ENCODE measurements at places on chromosomes 6 and 20. TPM values are rescaled to one million over a fixed set of nuclear protein-coding genes. Genes with fewer than 3 reads are reported as not detected.
A peak's percentile ranks its signal among the peaks of the same experiment; 100 is the strongest.

TINAG gene
- not detected for total RNA-seq

C2 gene
- total RNA-seq, result 5.1 TPM

MRAP2 gene
- not detected for total RNA-seq

FOXO3 gene
- 7.1 TPM for total RNA-seq

MLN gene
- not detected for total RNA-seq

ARMC2 gene
- total RNA-seq, result 2.9 TPM

PNLDC1 gene
- total RNA-seq, result 0.62 TPM

MTFR2 gene
- 34.3 TPM for total RNA-seq

PCSK2 gene
- not detected for total RNA-seq

DNA sequence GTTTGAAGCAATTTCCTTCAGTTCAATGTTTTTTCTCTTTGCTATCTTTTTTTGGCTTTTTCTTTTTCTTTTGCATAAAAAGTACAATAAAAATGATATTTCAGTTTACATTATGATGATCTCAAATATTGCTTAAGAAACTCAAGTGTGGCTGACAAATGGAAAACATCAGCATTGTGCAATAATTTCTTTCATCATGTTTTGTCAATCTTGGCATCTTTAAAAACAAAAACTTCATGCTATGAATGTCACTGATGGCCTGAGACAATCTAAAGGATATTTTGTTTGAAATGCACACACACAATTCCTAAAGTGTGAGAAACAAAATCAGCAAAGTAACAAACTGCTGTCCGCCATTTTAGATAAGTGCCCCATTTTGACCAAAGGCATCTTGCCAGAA lies 13.9 kb upstream of the MTCL3 start:
- no peak for DNase-seq

GRCh38 chr6:157089258-157089657 lies 234.1 kb downstream of the TMEM242 start:
- no peak for DNase-seq

- no peak for DNase-seq
These were observed 67.7 kb downstream of the ANKRD6 start for GRCh38 chr6:89500611-89501010.

- DNase-seq, result no peak
These were observed 622 bp upstream of the KIZ start for GRCh38 chr20:21125072-21125848.

DNA sequence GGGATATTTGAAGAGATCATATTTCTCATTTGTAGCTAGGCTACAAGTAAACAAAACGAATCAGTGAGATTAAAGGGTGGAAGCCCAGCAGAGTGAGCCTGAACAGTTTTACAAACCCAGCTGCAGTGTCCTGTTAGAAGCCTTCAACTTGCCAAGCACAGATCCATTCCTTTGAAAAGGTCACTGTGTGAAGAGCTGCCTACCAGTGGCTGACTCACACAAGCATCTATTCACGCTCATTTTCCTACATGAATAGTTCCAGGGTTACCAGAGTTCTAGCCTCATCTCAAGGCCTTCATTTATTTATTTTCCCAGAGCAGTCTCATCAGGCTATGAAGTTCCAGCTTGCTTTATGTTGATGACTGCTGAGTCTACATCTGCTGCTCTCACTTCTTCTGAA lies 25.7 kb upstream of the MLIP start:
- no peak for DNase-seq

- no peak for DNase-seq
These were observed 103.5 kb upstream of the GPR6 start for GRCh38 chr6:109874621-109875020.

DNA sequence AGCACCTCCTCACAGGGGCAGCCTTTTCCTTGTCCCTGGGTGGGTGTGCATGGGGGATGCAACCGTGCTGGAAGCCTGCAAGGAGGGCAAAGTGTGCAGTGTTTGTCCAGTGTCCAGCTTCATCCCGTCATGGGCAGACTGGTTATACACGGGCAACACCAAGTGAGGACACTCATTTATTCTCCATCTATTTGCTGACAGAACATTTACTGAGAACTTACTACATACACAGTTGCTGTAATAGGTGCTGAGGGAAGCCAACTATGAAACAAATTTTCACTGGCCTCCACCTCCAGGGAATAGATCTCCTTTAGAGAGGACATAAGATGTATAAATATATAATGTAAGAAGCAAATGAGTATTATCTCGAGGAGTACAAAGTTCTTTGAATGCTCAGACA lies 136.7 kb downstream of the LRFN2 start:
- no peak for DNase-seq

DNA sequence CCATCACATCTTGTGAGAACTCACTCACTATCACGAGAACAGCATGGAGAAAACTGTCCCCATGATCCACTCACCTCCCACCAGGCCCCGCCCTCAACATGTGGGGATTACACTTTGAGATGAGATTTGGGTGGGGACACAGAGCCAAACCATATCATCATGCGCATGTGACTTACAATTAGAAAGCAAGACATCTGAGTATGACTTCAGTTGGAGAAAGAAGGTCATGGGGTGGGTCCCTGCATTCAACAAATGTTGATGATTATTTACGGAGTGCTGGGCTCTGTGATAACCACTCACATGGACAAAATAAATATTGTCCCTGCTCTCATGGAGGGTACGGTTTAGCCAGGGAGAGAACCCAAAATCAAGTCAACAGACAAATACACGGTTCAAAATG lies 37.9 kb downstream of the VSTM2L start:
- no peak for DNase-seq

- no peak for DNase-seq
These were observed 139.4 kb upstream of the ID4 start for GRCh38 chr6:19697744-19698290.

- no peak for DNase-seq
These were observed 16.9 kb downstream of the SPDEF start for GRCh38 chr6:34539181-34539580.

GRCh38 chr6:53124131-53124800 lies 24.4 kb downstream of the GCM1 start:
- no peak for DNase-seq

GRCh38 chr6:43274916-43275597 lies 23.0 kb upstream of the SLC22A7 start:
- peak; percentile 48 for DNase-seq

DNA sequence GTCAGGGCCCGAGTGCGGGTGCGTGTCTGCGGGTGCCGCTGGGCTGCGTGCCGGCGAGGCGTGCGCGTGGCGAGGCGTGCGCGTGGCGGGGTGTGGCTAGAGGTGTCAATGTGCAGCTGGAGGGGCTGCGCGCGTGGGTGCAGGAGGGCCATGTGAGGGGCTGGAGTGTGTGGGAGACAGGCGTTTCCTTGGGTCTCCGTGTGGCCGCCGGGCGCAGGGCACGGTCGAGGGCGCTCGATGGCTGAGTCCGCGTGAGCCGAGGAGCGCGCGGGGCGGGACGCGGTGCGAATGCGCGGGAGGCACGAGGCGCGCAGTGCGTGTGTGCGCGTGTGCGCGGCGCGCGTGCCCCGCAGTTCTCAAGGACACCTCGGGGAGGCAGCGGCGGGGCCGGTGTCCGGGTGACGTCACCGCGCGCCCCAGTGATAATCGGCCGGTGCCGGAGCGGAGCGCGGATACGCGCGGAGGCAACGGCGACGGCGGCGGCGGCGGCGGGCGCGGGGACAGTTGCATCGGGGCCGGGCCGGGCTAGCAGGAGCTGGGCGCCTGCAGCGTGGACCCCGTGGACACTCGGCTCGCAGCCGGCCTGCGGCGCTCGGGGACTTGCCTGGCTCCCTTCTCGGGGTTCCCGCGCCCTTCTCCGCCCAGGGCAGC lies 38.7 kb downstream of the YTHDF1 start:
- DNase-seq, result peak; percentile 49

- no peak for DNase-seq
These were observed 58.5 kb upstream of the ATXN1 start for GRCh38 chr6:16819752-16820151.

DNA sequence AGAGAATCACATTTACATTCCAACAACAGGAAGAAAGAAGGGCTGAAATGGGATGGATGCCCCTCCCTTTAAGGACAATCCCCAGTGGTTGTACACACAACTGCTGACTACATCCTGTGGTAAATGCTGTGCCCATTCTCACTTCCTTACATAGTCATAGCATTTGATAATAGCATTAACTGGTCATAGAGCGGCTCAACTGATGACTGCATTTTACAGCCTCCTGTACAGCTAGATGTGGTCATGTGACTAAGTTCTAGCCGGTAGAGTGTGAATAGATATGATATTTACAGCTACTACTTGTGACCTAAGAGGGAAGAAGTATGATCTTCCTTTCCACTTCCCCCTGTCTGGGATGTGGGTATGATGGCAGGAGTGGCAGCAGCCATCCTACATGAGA lies 24.7 kb downstream of the KCNK17 start:
- no peak for DNase-seq

GRCh38 chr6:139256087-139256486 lies 35.7 kb downstream of the TXLNB start:
- DNase-seq, result no peak

DNA sequence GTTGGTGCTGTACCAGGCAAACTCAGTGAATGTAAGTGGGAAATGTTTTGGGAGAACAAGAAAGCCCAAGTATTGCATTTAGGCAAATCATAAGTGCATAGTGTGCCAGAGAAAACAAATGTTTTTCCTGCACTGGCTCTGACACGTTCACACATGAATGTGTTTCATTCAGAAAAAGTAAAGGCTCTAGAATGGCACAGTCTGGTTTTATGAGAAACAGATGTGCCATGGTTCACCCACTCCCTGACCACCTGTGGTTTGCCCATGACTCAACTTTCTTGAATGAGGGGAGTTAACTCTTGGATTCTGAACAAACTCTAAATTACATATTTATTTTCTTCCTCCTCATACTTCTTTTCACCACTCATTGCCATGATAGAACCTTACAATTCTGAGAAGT lies 126.9 kb downstream of the KCNQ5 start:
- peak; percentile 51 for DNase-seq

DNA sequence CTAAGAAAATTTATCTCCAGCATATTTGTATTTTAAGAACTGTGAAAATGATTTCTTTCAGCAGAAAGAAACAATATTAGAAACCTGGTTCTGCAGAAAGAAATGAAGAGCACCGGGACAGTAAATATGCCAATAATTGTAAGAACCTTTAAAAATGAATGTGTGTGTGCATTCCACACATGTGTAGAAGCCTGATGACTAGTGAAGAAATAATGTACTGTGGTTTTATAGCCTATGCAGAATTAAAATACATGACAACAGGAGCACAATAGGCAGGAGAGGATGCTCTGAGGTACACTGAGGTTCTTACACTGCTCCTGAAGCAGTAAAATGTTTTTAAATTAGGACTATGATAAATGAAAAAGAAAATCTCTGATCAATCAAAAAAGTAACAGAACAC lies 48.9 kb downstream of the SNX14 start:
- DNase-seq, result no peak
